ENCODE measurements at places on chromosomes 13 and 19. TPM values are rescaled to one million over a fixed set of nuclear protein-coding genes. Genes with fewer than 3 reads are reported as not detected.

The ALKBH7 gene
- 145 TPM for total RNA-seq

DNA sequence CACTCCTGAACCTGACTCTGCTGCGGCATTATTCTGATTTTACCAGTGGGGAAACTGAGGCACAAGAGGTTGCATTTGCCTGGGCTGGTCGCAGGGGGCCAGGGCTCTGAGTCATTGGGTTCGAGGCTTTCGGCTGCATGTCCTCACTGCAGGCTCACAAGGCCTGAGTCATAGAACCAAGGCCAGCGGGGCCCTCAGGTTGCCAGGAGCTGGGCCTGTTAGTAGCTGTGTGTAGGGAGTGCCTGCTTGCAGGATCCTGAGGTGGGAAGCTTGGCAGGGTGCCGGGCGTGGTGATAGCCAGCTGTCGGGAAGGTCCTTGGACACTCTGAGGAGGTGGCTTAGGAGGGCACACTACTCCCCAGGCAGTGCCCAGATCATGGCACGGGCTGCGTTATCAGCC is 21.6 kb upstream of the F2RL3 start:
- H3K4me1 ChIP-seq = no peaks in the 10 kb centered on the region
- no peak for DNase-seq
- no peaks in the 10 kb centered on the region for H3K36me3 ChIP-seq

DNA sequence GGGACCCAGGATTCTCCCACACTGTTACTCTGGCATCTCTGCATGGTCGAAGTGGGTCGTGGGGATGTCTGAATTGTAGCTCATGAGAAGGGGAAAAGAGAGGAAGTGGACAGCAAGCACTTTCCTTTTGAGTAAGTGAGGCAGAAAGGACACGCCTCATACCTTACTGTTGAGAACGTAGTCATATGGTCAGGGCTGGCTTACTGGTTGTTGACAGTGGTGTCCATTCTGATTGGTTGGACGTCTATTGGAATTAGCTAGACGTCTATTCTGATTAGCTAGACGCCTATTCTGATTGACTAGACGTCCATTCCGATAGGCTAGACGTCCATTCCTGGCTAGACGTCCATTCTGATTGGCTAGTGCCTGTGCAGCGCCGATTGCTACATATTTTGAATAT is 12.4 kb downstream of the GRIN2D start:
- H3K27me3 ChIP-seq = peaks cover 19% of the 10 kb centered on the region
- no peak overlapping the region for H3K27ac ChIP-seq
- H3K4me1 ChIP-seq = no peaks in the 10 kb centered on the region
- no peak overlapping the region for H3K4me3 ChIP-seq

The KLK14 gene
- not detected for total RNA-seq

DNA sequence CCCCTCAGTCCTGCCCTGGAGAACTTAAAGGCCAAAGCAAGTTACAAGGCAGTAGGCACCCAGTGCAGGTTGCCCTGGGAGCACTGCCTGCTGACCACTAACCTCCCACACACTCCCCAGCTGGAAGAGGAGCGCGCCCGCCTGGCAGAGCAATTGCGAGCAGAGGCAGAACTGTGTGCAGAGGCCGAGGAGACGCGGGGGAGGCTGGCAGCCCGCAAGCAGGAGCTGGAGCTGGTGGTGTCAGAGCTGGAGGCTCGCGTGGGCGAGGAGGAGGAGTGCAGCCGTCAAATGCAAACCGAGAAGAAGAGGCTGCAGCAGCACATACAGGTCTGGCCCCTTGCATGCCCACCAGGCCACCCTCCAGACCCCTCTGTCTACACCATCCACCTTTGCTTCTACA is 61.1 kb downstream of the KCNC3 start:
- no peak overlapping the region for H3K27ac ChIP-seq
- no peak overlapping the region for H3K4me3 ChIP-seq
- H3K27me3 ChIP-seq = no peaks in the 10 kb centered on the region
- no peaks in the 10 kb centered on the region for H3K4me1 ChIP-seq

DNA sequence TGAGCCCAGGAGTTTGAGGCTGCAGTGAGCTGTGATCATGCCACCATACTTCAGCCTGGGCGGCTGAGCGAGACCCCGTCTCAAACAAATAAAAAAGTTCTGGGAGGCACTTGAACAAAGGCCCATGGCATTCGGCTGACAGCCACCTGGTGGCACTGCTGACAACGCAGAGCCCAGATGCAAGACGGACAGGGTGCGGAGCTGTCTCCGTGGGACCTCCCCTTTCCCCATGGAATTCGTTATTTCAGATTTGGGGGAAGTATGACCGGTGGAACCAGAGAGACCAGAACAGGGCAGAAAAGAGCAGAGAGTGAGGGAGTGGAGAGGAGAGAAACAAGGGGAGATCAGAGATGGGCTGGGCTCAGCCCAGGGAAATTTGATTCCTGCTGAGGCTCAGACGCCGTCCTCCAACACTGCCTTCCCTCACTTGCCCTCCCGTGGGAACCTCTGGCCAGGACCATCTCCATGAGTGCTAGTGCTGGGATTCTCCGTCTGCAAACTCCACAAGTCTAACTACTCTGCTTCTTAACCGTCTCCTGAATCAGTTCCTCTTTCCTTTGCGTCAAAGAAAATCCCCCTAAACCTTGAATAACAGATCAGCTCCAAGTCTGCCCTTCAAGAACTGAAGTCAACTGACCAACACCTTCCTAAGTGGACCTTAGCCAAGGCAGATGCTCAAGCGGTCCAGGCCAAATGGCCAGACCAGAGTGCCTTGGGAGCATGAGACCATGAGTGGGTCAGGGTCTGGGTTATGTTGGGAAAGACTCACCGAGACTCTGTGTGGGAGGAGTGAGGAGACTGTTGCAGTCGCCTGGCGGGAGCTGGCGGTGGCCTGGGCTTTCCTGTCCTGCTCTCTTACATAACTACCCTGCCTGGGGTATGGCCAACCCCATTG is 11.9 kb upstream of the ATF5 start:
- H3K4me1 ChIP-seq = no peaks in the 10 kb centered on the region
- H3K36me3 ChIP-seq = peaks cover 4% of the 10 kb centered on the region
- no peak for DNase-seq
- no peaks in the 10 kb centered on the region for H3K27me3 ChIP-seq
